ENCODE measurements at places on chromosomes 2 and 18.

DNA sequence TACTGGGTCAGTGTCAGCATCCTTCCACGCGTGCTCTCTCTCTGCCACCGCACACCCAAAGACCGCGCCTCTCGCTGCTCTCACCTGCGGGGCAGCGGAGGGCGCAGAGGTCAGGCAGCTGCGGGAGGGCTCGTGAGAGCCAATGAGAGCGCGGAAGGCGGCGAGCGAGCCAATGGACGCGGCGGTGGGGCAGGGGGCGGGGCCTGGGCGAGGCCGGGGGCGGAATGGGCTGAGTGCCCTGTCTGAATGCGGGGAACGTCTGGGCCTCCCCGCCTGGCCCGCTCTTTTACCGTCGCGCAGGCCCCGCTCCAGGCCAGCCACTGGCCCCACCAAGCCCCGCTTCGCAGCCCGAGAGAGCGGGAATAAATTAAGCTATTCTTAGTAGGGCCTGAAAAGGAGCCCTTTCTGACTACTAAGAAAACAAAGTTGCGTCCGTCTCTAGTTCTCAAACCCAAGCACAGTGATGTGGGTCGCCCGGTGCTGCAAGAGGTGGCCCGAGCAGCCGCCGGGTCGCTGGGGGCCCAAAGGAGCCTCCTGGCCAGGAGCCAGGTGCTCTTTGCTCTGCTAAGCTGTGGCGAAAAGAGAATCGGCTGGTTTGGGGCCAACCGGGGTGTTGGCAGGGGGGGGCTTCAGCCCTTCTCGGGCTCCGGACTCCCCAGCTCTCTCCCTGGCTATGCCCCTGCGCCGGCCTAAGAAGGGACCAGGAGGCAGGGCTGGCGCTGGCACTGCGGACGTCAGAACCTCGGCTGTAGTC lies 81.1 kb upstream of the GLI2 start:
- DNase-seq: no peak

DNA sequence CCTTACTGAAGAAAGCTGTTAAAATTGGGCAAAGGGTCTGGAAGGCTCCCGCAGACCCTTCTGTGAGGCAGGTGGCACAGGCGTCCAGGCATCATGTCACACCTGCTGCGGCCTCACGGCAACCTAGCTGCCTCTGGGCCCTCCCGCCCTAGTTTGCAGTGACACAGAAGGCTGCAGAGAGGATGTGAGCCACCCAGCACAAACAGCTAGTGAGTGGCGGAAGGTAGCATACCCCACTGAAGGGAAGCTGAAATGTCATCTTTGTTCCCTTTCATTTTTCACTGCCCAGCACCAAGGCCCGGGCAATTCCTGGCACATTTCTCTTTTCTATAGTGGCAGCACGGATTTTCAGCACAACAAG lies 53.8 kb downstream of the TRAPPC12 start:
- DNase-seq: no peak

GRCh38 chr2:444937-445884 lies 157.3 kb upstream of the ALKAL2 start:
- no peak for DNase-seq

DNA sequence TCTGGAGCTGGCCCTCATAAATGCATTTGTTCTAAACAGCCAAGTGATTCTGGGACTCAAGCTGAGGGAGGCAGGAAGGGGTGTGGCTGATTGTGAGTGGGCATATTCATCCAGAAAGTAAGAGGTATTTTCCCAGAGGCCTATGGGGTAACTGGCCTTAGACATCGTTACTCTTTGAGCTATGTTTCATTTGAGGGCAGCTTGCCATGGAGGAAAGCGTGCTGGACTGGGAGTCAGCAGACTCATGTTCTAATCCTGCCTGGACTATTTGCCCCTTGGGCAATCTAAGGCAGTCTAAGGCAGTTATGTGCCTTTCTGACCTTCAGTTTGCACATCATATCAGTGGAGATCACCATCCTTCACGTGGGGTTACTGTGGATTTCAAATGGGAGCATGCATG lies 93.5 kb upstream of the SLC14A2 start:
- no peak for DNase-seq

GRCh38 chr2:240269886-240270285 lies 129.4 kb upstream of the OTOS start:
- DNase-seq: no peak

DNA sequence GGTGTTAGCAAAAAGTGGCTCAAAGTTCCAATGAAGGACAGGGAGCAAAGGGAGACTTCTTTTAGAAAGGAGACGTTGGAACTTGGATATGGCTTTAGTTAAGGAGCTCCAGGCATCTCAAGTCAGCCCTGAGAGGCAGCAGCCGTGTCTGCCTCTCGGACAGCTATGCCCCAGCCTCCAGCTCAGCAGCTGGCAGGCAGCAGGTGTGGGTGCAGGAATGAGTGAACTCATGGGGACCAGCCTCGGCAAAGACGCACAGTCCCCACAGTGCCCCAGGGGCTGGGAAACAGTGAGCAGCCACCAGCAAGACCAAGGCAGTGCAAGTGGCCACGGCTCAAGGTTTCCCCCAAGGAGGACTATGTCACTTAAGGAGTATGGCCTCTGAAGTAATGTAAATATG lies 1.6 kb upstream of the LRRFIP1 start:
- no peak for DNase-seq

GRCh38 chr2:47203995-47204394 lies 48.9 kb upstream of the STPG4 start:
- DNase-seq: no peak

DNA sequence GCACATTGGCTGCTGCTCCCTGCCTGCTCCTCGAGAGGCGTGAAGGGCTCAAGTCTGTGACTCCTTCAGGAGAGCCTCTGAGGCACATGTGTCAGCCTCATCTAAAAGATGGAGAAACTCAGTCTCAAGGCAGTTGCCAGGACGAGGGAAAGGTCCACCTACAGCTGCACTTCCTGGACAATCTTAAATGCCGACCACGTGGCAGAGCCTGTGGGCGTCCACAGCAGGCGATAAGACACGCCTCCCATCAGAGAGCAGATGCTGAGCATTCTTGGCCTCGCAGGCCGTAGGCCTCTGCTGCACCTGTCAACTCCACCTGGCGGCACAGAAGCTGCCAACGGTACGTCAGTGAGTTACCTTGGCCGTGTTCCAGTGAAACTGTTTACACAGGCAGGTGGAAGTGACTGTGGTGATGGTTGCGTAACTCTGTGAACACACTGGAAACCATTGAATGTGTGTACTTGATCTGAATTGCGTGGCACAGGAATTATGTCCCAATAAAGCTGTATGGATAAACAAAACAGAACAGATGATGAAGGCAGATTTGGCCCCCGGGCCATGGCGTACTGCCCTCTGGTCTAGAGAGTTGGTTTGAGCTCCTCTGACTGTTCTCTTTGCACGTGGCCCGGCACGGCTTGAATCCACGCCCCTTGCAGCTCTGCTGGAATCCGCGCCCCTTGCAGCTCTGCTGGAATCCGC lies 114.5 kb downstream of the RNF144A start:
- peak; percentile 20 for DNase-seq

DNA sequence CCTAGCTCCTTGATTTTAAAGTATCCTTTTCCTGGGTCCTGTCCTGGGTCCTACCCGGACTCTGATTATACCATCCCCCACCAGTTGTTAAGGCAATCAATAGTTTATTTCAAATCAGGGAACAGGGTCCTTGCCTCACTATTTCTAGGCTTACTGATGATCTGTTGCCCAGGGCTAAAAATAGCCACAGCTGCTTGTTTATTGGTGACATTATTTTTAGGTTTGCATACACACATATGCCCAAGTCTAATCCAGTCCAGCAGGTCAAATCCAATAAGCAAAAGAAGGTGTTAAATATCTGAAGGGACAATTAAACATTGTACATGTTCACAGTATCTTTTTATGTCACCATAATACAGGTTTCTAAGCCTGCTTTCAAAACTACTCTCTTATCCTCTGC lies 66.0 kb downstream of the RAB10 start:
- DNase-seq: no peak

DNA sequence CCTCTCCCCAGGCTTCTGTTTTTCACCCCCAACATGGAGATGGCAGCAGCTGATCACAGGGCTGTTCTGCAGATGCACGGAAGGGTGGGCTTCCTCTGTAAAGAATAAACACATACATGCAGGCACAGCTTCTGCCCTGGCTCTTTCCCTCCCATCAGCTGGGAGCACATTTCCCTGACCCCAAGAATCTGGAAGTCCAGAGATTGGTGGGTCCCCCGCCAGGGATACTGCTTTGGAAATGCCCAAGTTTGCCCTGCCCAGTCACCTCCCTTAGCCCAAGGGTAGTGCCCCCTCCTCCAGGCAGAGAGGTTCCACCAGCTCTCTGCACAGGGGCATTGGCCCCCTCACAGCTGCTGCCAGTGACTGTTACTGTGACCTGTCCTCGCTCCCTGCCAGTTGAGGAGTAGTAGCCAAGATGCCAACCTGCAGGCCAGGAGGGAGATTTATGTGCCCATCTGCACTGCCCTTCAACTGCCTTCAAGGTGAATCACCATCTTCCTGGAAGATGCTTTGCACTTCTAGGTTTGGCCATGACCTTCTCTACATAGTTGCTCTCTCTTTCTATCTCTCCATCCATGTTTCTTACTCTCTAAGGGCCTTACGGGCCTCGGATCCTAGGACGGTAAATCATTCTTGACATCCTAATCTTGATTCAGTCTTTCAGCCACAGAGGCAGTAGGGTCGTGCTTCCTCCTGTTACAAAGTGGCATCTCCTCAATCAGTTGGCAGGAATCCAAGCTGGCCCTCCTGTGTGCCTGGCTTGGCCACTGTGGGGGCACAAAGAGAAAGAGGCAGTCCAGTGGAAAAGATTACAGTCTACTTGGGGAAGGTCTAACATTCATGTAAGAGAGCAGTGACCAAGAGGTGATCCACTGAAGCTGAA lies 121.8 kb downstream of the CTIF start:
- DNase-seq: no peak

DNA sequence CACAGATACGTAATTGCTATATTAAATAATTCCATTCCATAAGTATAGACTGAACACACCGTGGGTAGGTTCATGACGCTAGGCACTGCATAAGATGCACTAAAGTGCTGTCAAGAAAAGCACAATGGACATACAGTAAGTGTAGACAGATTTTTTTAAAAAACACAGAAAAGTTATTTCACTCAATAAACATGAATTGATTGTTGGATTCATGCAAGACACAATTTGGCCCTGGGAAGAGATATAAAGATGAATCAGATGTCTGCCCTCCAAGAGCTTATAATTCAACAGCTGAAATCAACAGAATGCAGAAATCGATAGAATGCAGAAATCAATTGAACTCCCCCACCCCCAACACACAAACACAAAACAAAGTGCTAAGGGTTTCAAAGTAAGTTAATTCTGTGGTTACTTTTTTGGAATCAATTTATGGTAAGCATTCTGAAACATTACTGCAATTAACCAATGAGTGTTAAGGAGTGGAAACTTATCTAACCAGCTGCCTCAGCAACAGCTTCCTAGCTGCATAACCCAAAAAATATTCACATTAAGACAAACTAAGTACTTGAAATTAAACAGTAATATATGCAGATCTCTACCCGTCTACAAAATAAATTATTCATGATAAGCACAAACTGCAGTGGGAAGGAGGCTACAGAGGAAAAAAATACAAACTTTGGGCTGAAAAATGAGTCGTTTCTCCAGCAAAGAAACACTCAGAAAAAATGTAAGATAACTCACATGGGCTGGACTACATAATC lies 1.6 kb downstream of the NBAS start:
- no peak for DNase-seq

DNA sequence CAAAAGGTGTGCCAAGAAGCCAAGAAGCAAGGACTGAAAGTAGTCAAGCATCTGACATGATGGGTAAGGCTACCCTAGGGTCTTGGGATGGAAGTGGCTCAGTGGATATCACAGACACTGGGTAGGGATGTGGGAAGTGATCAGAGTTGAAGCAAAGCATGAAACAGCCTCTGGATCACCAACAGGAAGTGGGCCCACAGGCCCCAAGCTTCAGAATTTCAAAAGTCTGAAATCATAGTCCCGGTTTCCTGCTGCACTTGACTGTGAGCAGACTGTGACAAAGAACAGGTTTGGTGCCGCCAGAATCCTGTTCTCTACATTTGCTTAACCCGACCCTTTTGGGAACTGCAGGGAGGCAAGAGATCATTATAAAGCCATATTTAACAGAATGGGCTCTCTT lies 57.4 kb downstream of the SP100 start:
- no peak for DNase-seq

DNA sequence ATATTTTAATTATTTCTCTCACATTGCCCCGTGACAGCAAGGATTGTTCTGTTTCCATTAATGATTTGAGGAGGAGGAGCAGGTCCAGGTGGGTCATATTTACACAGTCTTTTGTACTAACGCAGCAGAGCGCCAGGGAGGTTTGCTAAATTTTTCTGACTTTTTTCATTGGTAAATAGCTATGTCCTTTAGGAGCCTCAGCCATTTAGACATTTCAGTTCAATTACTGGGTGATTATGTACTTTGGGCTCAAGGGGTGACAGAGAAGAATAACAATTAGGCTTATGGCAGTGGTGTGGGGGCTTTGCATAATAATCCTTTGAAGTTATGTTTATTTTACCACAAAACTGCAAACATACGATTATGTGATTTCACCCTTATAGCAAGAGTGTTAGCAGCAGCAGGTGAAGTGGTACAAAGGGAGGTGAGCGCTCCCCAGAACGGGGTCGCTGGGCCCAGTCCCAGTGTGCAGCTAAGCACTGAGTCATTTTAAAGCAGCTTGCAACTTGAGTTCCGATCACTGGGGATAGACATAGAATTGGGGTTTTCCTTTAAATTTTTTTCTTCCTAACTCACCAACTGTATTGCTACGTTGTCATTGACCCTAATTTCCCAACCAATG lies 80.3 kb downstream of the TSHZ1 start:
- DNase-seq: no peak

GRCh38 chr2:91442246-91442905 lies 2750.9 kb downstream of the RPIA start:
- DNase-seq: no peak

DNA sequence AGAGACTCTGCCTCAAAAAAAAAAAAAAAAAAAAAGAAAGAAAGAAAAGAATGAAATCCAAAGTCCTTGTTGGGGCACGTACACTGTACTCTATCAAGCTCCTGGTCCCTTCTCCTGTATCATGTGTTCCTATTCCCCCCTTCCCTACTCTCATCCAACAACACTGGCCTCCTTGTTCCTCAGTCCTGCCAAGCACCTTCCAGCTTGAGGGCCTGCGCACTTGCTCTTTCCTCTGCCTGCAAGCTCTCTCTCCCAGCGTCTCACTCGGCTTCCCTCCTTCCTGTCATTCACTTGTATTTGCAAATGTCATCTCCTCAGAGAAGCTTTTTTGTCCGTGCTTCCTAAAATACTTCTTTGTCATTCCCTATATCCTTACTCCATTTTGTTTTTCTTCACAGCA lies 10.8 kb upstream of the KIF3C start:
- DNase-seq: no peak

DNA sequence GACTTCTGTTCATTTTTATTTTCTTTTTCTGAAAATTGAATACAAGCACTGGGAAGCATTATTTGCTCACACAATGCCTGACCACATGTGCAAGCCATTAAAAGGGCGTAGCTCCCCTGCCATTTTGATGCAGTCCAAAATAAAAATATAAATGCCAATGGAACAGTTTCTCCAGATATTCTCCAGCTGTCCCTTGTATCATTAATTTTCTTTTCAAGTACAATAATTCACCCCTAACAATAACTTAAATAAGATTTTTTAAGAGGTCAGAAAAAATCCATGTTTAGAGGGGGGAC lies 168.0 kb downstream of the TMEFF2 start:
- no peak for DNase-seq
